ENCODE measurements at places on chromosomes 7 and 10.

DNA sequence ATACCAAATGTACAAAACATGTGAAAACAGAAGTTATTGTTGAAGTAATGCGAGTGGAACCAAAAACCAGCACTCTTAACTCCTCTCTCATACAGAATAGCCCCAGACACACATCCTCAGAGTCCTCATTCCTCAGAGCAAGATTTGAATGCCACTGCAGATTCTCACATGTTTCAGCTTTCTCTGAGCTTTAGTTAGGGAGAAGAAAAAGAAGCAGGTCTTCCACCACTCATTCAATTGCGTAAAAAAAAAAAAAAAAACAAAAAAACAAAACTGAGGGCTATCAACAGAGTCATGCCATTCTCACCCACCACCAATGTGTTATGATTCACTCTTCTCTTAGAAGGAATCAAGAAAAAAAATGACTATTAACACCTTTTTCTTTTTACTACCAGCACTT is 287.7 kb downstream of the IPMK start:
- no peak for DNase-seq

DNA sequence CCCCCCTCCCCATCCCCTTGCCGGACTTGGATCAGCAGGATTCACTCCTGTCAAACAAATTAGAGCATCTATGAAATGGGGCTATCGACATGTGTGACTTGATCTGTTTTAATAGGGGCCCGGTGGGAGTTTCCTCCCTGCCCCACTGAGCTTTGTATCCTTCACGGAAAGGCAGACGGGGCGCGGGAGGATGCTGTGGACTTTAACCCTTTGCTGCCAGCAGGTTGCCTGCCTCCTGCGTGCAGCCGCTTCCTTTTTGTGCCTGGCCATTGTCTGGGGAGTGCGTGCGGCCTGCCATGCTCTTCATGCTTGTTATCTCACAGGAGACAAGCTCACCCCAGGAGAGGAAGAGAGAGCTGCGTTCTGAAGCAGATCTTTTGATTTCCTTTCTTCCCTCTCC is 512.8 kb upstream of the GALNT17 start:
- no peak for DNase-seq

DNA sequence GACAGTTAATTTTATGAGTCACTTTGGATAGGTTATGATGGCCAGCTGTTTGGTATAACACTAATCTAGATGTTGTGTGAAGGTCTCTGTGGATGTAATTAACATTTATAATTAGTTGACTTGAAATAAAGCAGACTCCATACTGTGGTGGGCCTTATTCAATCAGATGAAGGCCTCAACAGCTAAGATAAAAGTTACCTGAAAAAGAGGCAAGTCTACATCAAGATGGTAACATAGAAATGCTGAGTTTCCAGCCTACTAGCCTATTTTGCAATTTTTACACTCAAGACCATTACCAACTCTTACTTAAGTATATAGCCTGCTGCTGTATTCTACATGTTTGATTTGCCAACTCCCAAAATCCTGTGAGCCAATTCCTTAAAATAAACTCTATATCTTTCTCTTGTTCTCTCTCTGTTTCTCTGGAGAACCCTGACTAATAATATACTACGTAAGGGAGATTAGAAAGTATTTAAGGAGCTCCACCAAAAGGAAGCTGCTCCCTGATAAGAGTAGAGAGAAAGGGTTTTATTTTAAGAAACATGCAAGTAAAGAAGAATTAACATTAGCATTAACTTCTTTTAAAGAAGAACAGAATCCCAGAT is 42.7 kb downstream of the ZNF438 start:
- no peak for DNase-seq

DNA sequence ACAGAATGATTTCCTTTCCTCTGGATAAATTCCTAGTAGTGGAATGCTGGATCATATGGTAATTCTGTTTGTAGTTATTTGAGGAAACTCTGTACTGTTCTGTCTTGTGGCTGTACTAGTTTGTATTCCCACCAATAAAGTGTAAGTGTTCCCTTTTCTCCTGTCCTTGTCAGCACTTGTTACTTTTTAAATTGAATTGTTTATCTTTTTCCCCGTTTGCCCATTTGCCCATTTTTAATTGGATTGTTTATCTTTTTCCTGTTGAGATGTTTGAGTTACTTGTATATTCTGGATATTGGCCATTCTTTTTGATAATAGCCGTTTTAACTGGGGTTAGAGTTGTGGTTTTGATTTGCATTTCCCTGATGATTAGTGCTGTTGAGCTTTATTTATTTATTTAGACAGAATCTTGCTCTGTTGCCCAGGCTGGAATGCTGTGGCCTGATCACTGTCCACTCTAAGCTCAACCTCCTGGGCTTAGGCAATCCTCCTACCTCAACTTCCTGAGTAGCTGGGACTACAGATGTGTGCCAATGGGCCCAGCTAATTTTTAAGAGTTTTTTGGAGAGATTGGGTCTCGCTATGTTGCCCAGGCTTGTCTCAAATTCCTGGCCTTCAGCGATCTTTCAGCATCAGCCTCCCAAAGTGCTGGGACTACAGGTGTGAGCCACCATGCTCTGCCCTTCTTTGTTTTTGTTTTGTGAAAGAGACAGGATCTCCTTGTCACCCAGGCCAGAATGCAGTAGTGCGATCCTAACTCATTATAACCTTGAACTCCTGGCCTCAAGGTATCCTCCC is 23.0 kb downstream of the BMPR1A start:
- no peak for DNase-seq

DNA sequence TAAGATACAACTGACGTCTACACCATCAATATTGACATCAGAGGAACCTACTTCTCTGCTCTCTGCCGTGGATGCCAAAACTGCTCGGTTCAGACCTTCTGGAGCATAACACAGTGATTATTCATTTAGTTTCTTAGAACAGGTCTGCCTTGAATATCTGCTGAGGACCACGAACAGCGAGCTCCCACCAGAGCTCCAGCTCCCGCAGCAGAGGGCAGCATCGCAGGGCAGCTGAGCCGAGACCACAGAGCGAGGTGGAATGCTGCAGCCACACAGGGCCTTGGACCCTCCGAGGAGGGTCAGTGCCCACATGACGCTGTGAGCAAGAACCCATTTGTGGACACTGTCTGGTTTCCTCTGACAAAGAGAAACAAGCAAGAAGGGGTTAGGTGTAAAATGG is 6.8 kb downstream of the VIPR2 start:
- DNase-seq = peak; percentile 8

- DNase-seq = no peak
These were observed 155.3 kb upstream of the AKR1E2 start for GRCh38 chr10:4670737-4671136.

- no peak for DNase-seq
These were observed 6.8 kb downstream of the OPALIN start for GRCh38 chr10:96352027-96352426.

- no peak for DNase-seq
These were observed 66.2 kb upstream of the ARID5B start for GRCh38 chr10:61835069-61835945.

DNA sequence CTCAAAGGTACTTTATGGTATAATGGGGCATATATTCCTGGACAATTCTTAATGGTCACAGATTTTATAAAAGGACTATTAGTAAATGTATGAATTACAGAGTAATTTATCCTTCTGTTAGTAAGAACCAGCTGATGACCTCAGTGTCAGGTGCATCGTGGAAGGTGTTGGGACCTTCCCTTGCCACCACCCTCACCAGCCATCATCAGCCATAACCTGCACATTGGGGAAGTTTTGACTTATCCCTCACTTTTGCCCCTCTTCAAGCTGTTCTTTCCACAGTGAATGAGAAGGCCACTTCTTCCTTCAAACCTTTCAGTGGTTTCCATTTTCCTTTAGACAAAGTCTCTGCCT is 52.2 kb downstream of the FIGNL1 start:
- no peak for DNase-seq

DNA sequence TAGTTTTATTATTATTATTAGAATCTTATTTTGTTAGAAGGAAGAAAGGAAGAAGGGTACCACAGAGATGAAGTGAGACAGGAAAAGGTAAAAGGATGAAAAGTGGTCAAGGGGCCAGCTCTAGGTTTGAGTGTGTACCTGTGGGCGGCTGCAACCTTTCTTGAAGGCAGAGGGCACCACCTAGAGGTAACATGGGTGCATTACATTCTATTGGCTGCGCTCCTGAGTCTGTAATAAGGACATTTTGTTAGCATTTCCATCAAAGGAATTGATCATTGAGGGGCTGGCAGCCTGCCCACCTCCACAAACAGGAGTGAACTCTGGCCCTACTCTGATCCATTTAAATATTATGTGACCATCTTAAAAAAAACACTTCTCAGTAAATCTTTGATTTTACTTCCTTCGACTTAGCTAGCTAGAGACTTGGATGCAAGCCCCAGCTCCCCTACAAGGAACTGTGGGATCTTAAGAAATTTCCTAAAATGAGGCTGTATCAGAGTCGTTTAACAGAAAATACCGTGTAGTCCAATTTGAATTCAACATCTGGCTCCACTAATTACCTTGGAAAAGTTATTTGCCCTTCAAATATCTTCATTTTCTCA is 610.4 kb downstream of the IPMK start:
- peak; percentile 24 for DNase-seq

- DNase-seq = no peak
These were observed 85.0 kb downstream of the KMT2E start for GRCh38 chr7:105098863-105099515.

- DNase-seq = no peak
These were observed 1131.4 kb upstream of the PHF14 start for GRCh38 chr7:9842301-9842700.

GRCh38 chr7:73652541-73652949 is 15.1 kb upstream of the VPS37D start:
- no peak for DNase-seq

- no peak for DNase-seq
These were observed 126.3 kb downstream of the ARHGAP21 start for GRCh38 chr10:24597426-24597825.

GRCh38 chr10:49347827-49348226 is 48.1 kb downstream of the DRGX start:
- no peak for DNase-seq

DNA sequence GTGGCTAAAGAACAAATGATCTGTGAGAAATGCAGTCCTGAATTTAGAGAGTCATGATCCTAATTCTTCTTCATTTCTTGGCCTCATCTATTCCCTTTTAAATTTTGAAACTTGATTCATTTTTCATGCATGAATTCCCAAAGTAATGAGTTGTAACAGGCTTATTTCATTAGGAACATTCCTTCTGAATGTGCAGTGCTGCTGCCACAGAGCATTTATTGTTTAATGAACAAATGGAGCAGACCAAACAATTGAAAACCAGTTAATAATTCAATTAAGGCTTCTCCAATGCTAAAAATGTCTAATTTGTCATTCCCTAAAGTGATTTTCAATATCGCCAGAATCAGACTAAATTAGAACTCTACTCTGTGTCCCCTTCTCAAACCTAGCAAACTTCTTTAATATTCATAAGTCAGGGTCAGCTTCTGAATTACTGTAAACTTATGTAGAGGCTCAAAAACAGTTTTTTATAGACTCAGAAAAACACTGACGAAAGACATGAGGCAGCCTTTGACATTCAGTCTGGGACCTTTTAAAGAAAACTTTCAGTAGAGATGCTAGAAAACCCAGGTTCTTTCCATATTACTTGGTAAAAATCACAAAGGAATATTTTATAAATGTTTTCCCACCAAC is 14.5 kb downstream of the LSMEM1 start:
- DNase-seq = no peak

DNA sequence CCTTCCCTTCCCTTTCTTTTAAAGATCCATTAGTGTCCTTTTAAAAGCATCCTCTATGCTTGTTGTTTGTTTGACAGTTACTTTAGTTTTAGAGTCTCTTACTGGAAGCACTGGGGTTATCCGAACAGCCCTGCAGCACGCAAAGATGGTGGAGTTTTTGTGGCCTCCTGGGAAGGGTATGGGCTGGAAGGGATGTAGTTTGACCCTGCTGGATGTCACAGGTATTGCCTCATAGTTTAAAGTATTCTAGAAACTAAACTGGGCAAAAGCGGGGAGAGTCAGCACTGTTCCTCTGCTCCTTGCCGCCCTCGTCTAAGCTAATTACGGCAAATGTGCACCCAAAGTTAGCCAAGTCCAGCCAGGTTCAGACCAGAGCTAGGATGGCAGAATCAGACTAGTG is 35.8 kb upstream of the GNAI1 start:
- DNase-seq = no peak

GRCh38 chr7:142499635-142500034 is 241.8 kb upstream of the PRSS58 start:
- DNase-seq = no peak

DNA sequence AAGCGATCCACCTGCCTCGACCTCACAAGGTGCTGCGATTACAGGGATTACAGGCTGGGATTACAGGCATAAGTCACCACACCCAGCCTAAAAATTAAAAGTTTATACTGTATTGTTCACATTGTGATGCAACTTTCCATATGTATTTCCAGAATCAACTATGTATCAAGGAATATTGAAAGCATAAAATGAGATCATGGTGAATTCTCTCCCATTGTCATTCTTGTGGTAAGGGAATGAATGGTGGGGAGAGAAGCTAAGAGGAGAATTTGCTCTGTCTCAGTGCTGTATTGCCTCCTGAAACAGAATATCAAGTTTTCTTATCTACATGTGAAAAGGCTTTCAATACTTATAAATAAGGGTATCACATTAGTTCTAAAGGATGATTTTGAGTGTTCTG is 81.7 kb downstream of the CD36 start:
- no peak for DNase-seq

GRCh38 chr7:94276027-94276426 is 118.7 kb upstream of the COL1A2 start:
- no peak for DNase-seq

GRCh38 chr7:80232979-80233724 is 98.5 kb downstream of the GNAI1 start:
- DNase-seq = no peak

DNA sequence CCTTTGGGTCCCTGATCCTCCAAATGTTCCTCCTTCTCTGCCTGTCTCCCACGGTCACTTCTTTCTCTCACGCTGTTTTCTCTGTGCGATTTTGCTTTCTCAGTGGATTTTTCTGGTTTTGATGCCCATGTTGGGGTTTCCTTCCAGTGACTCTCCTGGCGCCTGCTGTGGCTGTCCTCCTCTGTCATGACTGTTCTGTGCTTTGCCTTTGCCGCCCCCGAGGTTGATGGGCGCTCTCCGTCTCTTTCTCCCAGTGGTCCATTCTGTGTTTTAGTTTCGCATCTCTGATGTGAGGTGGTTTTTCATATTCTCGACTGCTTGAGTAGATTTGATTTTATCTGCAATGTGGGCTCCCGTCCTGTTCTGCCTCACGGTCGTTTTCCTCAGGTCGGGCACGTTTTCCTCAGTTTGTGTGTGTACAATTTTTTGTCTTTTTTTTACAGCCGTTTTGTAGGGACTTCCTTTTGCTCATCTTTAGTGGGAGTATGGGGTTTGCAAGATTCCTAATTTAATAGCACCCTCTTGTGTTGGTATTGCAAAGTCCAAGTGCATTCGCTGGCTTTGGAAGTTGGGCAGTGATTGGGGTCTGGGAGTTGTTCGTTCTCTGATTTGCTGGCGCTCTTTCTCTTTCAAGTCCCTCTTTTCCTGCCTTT is 100.0 kb downstream of the INPP5A start:
- DNase-seq = no peak

- DNase-seq = peak; percentile 84
These were observed at the start of gene RNLS for GRCh38 chr10:88582806-88583583. Gene RNLS (minus strand): TSS chr10:88583318.

- no peak for DNase-seq
These were observed 110.7 kb upstream of the MTPN start for GRCh38 chr7:136087881-136088280.

All from activated T-cell treated with anti-CD3 and anti-CD28 coated beads, Interleukin-2, amount 50 U/mL, for 48 hours (primary cell).